ENCODE measurements at places on chromosomes 1 and 21.

- no peak for DNase-seq
Observed at GRCh38 chr1:39116860-39117728, 87.4 kb upstream of the MACF1 start.

- no peak for DNase-seq
Observed at GRCh38 chr1:79430437-79430836, 423.9 kb upstream of the ADGRL4 start.

GRCh38 chr1:48920851-48921250 is 144.2 kb upstream of the BEND5 start:
- DNase-seq, result no peak

GRCh38 chr21:42079939-42080787 is 9.0 kb downstream of the UMODL1 start:
- DNase-seq, result no peak

Data from T-helper 2 cell treated with Interferon-gamma antibody and Interleukin-4, amounts not matched to agents 5 μg/mL and 100 μg/mL, for 36 hours (primary cell).